Hindlimb muscle (tissue), 1 donor: ENCODE measurements at places on chromosomes 7 and 10.

- no peak for DNase-seq
These were observed 73.5 kb downstream of the AOAH start for GRCh38 chr7:36650766-36651312.

DNA sequence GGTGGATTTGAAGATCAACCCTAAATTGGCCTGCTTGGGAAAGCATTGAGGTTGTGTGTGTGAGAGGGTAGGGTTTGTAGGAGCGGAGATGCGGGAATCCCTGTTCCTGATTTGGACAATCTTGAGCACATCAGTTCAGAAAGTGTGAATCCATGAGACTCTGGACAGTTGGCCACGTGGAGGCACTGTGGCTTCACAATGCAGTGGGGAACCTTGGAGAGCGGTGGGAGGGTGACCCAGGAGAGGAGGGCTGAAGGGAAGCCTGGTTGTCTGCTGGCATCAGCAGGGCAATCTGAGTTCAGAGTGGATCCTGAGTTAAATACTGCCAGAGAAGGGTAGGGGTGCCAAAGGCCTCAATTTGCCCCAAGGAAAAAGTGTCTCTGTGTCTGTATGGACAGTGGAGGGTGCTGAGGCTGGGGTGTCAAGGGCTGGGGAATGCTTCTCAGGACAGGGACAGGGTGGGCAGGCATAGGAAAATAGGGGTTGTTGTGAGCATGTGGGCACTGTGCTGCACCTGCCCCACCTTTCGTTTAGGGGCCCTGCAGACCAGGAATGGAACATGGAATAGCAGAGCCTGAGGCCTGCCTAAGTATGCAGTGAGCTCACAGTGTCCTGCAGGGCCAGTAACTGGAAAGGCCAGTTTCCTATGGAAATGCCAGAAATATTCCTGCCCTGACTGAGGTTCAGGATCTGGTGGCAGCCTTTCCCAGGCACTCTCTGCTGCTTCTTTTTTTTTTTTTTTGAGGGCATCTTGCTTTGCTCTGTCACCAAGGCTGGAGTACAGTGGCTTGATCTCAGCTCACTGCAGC lies 162.9 kb upstream of the PRSS58 start:
- DNase-seq: no peak

- DNase-seq: no peak
These were observed 1.3 kb downstream of the PRSS2 start for GRCh38 chr7:142772051-142772450.

DNA sequence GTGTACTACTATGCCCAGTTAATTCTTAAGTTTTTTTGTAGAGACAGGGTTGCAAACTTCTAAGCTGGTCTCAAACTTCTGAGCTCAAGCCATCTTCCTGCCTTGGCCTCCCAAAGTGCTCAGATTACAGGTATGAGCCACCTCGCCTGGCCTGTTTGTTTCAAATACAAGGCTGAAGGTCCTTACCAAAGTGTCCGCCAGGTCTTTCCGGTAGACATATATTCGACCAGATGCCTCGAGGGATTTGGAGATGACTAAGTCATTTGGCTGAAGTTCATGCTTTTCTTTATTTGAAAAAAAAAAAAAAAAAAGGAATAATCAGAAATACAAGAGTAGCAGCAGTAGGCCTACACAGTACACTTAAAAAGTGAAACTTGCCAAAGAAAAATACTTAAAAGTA lies 204.5 kb upstream of the CDCA7L start:
- DNase-seq: no peak

DNA sequence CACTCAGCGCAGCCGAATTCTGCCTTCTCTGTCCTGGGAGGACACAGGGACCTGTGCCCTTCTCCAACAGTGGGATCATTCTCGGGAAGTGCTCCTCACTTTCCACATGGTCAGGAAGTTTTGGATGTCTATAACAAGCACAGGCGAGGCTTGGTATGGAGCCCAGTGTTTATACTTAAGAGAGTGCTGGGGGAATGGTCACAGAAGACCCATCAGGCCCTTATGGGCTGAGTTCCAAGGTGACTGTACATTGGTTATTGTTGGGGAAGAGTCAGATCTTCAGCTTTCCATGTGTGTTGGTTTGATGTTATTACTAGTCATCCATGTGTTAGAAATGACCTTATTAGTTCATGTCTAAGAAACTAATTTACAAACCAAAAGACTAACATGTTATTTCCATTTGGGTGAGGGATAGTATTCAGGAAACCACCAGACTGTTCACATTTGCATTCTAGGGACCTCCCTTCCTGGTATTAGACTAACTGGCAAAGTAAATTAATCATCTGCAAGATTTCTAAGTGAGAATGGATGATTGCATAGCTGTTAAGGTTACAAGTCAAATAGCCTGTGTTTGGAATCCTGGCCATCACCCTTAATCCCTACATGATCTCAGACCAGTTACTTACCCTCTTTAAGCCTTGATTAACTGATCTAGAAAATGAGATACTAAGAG lies 834.2 kb downstream of the LRMDA start:
- no peak for DNase-seq

DNA sequence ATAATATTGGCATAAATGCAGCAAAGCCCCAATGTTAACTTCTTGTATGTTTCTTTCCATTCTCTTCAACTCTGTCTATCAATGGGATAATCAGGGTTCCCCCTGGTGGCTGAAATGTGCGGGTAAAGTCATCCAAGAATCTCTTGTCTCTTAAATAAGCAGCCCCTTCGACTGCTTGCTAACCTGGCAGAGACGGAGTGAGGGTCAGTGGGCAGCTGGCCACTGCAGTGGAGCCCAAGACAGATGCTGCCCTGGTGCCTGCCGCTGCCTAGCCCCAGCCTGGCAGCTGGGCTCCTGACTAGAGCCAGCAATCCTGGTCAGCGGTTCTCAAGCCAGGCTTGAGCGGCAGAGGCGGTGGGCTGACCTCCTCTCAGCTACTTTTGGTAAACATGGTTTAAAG lies 248.9 kb downstream of the COBL start:
- peak; percentile 59 for DNase-seq

DNA sequence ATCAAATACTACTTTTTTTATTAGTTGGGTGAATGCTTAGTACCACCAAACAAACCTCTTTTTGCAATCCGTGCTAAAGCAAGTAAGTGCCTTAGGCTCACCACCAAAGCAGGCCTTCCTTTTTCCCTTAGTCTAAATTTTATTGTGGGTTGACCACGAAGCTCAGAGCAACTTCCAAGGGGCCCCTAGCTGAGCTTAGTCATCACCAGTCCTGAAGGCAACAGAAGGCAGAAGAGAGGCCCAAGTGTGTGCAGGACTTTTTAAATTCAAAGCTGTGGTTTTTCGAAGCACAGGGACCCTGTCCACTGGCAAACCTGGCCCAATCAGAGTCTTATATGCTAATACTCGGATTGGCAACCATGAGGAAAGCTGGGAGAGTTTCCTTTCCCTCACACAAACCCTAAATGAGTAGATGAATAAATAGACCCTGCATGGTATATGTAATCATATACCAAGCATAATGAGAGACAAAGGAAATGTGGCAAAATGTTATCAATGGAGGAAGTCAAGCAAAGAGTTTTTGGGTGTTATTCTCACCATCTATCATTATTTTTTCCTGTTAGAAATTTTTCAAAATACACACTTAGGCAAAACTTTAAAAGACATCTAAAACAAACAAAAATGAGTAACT lies 453.2 kb upstream of the GALNT17 start:
- no peak for DNase-seq

- DNase-seq: no peak
These were observed 32.7 kb downstream of the KIN start for GRCh38 chr10:7755103-7755502.
